ENCODE measurements at places on chromosomes 6 and 20.

- DNase-seq: no peak
Observed at GRCh38 chr6:157635388-157636244, 187.4 kb upstream of the SNX9 start.

DNA sequence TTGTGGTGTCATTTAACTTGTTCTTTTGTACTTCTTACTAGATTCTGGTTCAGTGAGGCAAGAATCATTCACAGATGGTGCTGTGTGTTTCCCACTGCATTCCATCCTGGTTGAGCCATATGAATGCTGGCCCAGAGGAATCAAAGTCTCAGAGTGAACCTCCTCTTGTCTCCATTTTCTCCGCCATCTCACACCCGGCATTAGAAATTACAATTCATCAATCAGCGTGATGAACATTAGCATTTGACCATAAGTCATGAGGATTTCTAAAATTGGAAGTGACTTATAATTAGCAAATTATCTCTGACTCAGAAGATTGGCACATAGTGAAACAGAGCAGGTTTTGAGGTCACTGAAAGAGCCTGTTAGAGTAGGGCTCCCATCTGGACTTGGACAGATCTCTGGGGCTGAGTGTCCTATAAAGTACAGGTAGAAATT is 25.2 kb downstream of the TNFAIP3 start:
- no peak for DNase-seq

- no peak for DNase-seq
Observed at GRCh38 chr20:58017231-58017969, 211.1 kb downstream of the ANKRD60 start.

DNA sequence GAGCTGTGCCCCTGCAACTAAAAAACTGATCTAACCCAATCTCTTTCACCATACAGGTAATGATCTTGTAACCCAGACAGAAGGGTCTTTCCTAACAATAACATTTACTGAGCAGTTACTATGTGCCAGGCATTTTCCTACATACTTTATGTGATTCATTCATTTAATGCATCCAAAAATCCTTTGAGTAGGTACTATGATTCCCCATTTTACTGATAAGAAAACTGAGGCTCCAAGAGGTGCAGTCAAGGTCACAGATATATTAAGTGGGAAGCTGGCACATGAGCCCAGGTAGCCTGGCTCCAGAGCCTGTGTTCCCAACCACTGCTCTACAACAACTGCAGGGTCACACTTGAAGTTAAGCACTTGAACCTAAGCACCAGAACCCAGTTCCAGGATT is 87.6 kb downstream of the NCR2 start:
- no peak for DNase-seq

DNA sequence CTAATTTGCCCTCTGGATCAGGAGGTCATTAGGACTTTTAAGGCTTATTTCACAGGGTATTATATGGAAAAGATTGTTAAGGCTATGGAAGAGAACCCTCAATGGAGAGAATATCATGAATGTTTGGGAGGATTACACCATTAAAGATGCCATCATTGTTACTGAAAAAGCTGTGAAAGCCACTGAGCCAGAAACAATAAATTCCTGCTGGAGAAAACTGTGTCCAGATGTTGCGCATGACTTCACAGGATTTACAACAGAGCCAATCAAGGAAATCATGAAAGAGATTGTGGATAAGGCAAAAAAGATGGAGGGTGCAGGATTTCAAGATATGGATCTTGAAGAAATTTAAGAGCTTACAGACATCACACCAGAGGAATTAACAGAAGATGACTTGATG is 798.3 kb upstream of the SLC35B3 start:
- no peak for DNase-seq

- no peak for DNase-seq
Observed at GRCh38 chr20:8808202-8808535, 260.7 kb upstream of the PLCB4 start.

DNA sequence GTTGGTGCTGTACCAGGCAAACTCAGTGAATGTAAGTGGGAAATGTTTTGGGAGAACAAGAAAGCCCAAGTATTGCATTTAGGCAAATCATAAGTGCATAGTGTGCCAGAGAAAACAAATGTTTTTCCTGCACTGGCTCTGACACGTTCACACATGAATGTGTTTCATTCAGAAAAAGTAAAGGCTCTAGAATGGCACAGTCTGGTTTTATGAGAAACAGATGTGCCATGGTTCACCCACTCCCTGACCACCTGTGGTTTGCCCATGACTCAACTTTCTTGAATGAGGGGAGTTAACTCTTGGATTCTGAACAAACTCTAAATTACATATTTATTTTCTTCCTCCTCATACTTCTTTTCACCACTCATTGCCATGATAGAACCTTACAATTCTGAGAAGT is 126.9 kb downstream of the KCNQ5 start:
- DNase-seq: no peak

DNA sequence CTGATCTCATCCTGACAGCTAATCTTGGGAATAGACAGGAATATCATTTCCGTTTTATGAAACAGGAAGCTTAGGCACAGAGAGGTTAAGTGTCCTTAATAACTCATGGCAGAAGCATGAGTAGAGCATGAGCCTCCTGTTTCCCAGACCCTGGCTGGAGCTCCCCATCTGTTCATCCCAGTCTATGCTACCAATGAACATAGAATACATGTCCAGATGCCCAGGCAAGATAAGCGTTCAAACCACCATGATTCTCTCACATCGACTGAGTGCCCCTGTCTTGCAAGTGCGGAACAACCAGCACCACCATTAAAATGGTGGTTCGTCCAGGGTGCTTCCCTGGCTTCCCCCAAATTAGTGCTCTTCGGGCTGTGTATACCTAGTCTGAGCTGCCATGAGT is 217.1 kb downstream of the FARS2 start:
- no peak for DNase-seq

- DNase-seq: no peak
Observed at GRCh38 chr6:16572943-16573342, 188.3 kb downstream of the ATXN1 start.
